ENCODE measurements at places on chromosomes 16 and 17.

DNA sequence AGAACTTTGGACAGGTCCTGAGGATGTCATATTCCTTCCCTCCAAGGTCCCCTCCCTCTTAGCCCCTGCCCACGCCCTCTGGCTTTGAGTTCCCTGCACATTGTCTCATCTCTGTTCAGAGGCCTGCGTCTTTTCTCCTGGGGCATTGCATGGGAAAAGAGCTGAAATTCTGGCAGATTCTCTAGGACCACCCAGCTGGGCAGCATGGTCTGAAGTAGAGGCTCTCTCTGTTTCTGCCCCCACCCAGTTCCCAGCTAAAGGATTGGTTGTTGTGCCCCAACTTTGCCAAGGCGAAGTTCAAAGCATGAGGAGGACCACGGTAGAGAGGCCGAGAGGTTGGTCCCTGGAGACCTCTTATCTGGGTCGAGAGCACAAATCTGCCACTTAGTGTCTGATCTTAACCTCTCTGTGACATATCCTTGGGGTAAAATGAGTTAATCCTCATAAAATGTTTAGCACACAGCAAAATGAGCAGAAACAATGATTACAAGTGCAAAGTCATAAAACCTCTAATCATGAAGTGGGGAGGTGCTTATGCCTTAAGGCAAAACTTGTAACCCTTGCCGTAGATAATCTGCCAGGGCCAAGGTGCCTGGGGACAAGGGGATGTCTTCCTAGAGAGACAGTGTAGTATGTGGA, 2.4 kb downstream of the ABAT start:
- no peak for DNase-seq

DNA sequence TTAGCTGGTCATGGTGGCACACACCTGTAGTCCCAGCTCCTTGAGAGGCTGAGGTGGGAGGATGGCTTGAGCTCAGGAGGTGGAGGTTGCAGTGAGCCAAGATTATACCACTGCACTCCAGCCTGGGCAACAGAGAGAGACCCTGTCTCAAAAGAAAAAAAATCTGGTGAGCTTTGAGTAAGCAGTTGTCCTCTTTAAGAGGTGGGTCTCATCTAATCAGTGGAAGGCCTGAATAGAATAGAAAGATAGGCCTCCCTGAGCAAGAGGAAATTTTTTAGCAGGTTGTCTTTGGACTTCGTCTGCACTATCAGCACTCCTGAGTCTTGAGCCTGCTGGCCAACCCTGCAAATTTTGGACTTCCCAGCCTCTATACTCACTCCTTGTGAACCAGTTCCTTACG, 266.0 kb upstream of the ZFHX3 start:
- DNase-seq: no peak

GRCh38 chr17:7606280-7606679, 8.4 kb downstream of the FXR2 start:
- DNase-seq: no peak

DNA sequence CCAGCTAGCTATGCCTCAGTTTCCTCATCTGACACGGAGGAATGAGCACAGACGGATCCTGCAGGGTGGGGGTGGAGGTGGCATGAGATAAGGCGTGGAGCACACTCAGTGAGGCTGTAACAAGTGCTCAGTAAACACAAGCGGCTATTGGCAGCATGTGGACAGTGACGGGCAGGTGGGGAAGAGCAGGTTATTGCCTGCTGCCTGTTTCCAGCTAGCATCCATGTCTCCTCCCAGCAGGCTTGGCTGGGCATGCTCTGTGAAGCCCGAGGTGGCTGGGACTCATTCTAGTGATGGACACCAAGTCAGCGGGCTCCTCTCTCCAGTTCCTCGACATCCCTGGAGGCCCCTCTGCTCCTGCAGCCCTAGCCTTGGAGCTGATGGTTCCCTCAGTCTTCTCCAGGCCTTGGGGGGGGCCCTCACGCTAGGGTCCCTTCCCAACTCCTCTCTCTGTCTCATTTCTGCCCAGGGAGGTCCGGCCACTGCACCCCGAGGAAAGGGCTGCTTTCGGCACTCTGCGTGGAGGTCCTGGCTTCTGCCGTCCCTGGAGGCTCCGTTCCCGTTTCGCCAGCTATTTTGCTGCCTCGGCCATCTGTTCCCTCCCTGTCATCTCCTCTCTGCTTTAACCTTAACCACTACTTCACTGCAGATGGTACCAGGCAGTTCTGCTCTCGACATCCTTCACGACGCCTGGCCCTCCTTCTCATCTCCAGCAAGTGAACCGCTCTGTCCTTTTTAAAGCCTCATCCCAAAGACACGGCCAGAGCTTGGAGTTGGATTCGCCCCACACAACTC, 6.2 kb downstream of the RTN4RL1 start:
- no peak for DNase-seq

DNA sequence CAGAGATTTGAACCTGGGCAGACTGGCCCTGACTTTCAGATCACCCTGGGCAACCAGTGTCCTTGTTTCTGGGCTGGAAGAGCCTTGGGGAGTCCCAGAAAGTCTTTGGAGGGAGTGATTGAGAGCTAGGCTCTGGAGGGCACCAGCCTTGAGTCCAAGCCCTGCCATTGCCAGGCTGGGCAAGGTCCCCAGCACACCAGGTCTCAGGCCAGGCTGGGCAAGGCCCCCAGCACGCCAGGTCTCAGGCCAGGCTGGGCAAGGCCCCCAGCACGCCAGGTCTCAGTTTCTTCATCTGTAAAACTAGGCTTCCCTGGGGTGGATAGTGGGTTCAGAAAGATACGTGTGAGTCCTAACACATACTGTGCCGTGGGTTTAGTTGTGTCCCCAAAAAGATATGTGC, 135.0 kb downstream of the IRF8 start:
- peak; percentile 5 for DNase-seq

All from tibial artery (tissue), 4 donors.